ENCODE measurements at places on chromosomes 11 and 22. TPM values are rescaled to one million over a fixed set of nuclear protein-coding genes. Genes with fewer than 3 reads are reported as not detected.

FREY1 gene
- total RNA-seq, result 0.58 TPM

DNA sequence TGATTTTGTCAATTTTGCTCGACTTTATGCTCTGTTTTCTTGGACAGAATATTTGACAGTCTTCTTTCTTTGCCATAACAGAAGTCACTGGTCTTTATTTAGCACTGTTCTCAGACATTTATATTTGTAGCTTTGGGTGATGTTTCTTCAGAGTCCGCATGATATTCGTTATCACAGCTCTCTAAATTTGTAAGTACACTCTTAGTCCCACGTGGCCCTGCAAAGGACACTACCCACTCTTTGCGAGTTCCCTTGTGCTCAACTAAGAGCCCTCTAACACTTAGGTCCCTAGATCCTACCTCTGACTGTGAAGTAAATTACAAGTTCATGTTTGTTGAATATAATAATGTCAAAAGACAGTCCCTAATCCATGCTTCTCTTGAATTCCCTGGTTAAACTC lies 651.9 kb downstream of the NTM start:
- DNase-seq, result no peak

DNA sequence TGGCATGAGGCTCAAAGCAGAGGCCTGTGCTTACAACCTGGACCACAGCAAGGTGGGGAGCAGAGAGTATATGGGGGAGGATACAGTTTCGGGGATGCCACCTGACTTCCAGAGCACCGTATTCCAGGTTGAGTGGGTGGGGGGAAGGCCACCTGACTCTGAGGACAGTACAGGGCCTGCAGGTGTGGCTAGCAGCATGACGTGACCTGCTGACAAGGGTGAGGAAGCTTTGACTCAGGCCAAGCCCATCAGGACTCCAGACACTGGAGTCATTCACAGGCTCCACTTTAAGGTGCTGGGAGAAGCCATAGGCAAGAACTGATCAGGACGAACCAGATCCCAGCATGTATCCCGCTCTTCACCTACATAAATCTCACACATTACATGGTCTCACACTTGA lies 34.6 kb upstream of the CRTAM start:
- no peak for DNase-seq

DNA sequence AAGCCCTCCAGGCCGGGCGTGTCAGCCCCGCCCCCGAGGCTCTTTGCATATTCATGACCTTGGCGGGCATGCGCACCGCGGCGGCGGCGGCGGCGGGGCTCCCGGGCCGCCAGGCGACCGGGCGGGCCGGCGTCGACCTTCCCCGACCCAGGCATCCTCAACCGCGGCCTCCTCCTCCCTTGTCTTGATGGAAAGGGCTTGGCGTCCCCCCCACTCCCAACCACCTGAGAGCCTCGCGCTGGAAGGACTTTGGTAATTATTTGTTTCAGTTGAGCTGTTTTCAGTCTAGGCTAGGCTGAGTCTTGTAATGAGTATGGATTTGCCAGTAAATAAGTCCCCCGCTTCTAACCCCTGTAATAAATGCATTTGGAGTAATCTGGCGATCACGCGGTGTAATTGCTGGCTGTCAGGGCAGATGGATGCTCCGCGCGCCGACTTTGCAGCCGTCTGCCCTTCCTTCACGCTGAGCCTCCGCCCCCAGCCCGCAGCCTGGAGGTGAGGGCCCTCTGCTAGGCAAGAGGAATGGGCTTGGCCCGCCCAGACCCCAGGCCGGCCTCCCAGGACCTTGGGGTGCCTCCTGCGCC lies 25.2 kb downstream of the FLRT1 start:
- no peak for DNase-seq
